ENCODE measurements at places on chromosomes 6 and 20. TPM values are rescaled to one million over a fixed set of nuclear protein-coding genes. Genes with fewer than 3 reads are reported as not detected.

Gene DAAM2
- total RNA-seq = 25.9 TPM

Gene CLDN20
- not detected for total RNA-seq

- peak; percentile 67 for DNase-seq
These were observed 82.3 kb upstream of the MPC1 start for GRCh38 chr6:166465003-166465399.

GRCh38 chr20:41879123-41879522 is 260.9 kb upstream of the CHD6 start:
- no peak for DNase-seq

GRCh38 chr20:35395728-35396127 is 16.0 kb downstream of the UQCC1 start:
- peak; percentile 65 for DNase-seq

DNA sequence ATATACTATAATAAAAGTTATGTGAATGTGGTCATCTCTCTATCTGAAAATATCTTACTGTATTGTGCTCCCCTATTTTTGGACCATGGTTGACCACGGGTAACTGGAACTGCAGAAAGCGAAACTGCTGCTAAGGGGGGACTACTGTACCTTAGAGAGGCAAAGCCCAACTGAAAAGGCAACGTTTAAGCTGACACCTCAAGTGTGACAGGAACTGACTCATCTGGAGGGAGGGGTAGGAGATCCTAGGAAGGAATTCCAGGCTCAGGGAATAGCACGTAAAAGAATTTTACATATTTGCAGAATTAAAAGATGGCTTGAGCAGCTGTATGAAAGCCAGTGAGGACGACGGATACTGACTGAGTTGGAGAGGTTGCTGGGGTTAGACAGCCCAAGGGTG is 34.8 kb downstream of the ELOVL2 start:
- peak; percentile 80 for DNase-seq

DNA sequence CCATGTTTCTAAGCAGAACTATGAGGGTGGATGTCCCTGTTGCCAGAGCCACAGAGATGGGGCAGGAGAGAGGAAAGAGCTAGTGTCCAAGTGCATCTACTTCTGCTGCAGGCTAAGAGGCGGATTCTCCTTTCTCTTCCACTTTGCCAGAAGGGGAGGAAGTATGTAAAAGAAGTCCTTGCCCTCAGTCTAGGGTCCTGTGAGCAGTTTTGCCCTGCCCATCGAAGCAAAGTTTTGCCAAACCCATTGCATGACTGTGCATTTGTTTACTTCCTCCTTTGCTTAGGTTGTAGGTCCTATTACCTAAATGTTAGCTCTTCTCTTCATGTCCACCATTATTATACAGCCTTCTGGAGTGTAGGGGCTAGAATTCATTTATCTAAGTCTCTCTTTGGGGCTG is 106.2 kb upstream of the ARMC2 start:
- no peak for DNase-seq

GRCh38 chr6:20746024-20746423 is 211.8 kb downstream of the CDKAL1 start:
- DNase-seq = peak; percentile 14

DNA sequence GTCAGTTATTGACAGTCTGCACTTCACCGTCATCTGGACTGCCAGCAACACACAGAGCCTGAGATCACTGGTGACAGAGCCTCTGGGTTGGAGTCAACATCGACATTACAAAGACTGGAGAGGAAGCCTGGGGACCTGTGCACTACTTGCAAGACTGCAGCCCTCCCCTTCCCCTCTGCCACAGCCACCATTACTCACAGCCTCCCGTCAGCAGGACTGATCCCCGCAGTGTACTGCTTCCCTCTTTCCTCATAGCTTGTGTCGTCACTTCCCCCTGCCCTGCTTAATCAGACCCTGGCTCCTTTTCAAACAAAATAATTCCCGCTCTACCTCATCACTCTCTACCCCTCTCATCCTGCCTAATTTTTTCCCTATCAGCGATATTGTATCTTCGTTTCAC is 235.5 kb upstream of the KCNQ5 start:
- peak; percentile 37 for DNase-seq

Gene FAM50B
- total RNA-seq = 11.6 TPM

DNA sequence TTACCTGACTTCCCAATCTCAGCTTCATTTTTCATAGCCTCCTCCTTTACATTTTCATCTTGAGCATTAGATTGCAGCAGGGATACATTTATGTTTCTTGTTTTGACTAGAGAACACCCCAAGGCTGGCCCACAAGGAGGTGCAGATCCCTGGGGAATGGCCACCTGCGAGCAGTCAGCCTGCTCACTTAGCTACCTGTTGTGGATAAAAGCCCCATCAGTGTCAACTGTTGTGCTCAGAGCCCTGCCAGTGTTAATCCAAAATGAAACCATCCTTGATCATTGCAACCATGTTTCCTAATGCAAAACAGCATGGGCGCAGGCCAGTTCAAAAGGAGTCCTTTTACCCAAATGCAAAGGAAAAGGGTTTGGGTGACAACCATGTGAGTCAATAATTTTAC is 50.8 kb downstream of the CNR1 start:
- DNase-seq = no peak

GRCh38 chr20:36613974-36614373 is 8.4 kb downstream of the RAB5IF start:
- no peak for DNase-seq

- DNase-seq = no peak
These were observed 100.0 kb upstream of the TAB2 start for GRCh38 chr6:149217466-149217888.

Gene SEL1L2
- total RNA-seq = not detected

Gene PAX1
- not detected for total RNA-seq

DNA sequence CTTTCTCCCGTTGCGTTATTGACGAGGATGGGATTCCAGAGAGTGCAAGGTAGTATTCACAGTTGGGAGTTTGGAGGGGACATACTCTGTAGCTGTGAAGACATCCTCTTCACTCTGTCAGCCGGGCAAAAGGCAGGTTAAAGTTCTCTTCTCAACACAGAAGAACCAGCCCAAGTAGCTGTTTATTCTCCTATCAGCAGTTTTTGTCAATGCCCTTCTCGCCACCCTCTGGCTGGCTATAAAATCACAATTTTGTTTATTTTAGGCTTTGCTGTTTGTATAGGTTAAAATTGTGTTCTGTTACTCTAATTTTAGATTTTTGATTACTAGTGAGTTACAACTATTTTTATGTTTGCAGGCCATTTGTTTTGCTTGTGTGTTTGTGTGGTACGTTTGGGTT is 37.9 kb upstream of the MAS1 start:
- peak; percentile 22 for DNase-seq

DNA sequence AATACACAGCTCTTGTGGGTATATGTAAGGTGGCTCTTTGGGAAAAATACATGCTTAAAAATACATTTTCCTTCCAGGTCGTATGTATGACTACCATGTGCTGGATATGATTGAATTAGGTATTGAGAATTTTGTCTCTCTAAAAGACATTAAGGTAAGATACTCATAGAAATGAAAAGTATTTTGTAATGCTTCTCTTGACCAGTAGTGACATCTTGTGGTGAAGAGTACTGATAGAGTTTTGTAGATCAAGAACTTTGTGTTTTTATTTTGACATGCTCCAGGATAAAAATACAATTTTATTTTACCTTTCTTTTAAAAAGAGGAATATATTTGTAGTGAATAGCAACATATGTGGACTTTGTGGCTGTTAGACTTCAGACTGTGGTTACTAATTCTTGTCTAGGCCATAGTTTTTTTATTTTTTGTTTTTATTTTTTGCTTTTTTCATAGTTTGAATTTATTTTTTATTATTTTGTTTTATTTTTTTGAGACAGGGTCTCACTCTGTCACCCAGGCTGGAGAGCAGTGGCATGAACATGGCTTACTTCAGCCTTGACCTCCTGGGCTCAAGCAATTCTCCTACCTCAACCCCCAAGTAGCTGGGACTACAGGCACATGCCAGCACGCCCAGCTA is 17.9 kb downstream of the RPF2 start:
- DNase-seq = peak; percentile 58

DNA sequence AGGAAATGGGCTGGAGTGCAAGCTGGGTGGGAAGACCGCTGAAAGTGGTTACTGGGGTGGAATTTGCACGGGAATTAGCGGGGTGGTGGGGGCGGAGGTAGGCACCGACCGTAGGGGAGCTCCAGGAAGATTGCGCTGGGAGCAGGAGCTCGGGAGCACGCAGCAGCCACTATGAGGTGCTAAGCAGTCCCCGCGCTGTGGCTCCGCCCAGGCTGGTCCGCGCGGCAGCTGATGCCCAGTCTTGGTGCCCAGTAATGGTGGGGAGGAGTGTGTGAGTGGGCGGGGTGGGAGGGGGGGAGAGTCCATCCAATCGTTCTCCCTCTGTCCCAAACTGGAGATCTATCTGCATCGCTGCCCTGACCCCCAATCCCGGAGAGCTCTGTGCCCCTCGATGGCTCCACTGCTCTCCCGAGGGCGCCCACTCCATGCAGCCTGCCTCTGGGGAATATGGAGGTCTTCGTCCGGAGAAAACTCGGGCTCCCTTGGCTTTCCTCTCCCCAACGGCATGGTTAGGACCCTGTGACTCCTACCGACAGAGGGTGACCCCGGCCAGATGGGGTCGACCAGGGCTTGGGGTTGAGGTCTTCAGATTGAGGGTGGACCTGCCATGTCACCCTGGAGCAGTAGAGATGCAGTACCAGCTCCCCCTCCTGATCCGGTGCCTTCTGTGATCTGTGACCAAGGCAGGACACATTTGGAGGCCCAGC is 5.3 kb downstream of the TP53TG5 start:
- no peak for DNase-seq

DNA sequence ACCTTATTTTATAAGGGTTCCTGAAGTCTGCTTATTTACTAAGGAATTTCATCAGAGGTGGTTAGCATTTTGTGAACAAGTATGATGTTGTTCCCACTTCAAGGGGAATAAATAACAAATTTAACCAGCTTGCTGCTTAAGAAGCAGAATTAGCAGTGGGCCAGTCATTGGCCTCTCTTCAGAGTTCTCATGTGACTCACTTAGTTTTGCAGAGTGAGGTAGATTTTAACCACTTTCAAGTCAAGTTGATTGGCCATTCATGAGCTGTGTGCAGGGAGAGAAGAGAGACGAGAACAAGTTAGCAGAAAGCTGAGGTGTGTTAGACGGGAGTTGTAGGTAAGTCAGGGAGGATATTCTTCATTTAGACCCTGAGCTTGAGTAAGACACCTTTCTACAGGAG is 18.1 kb downstream of the TOP1 start:
- peak; percentile 62 for DNase-seq

GRCh38 chr20:62554214-62554897 is 78.6 kb upstream of the GATA5 start:
- no peak for DNase-seq

Gene SLPI
- 0.17 TPM for total RNA-seq

Gene SMAP1
- total RNA-seq = 14.4 TPM

DNA sequence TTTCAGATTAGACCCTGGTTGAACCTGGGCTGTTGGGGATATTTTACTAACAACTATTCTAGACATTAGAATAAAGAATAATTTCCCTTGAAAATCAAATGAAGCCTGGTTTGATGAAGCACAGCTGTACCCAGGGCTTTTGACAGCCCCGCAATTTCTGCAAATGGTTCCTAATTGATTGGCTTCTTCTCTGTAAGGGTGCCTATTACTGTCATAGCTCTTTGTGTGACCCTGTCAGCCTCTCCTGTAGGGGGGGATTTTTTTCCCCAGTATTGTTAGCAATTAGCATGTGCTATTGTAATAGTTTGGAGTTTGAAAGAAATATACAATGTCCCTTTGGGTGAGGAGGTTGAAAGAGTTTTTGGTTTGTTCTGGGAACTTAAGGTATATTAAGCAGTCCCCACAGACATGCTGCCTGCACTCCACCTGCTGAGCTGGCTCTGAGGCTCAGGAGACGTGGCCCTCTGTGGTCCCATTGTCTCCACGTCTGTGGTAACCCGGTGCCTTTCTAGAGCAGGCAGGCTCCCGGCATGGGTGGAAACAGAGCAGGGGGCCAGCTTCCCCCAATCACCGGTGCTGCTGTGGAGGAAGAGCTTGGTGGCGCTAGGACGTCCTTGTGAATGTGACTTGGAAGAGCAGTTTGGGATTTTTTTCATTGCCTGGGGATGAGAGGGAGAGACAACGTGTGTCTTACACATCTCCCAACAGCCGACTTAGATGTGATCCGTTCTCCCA is 47.3 kb upstream of the CLDN20 start:
- no peak for DNase-seq

Gene BFSP1
- 2.3 TPM for total RNA-seq

GRCh38 chr20:24149175-24149574 is 160.6 kb upstream of the GGTLC1 start:
- DNase-seq = no peak

GRCh38 chr6:24522228-24523176 is 27.7 kb downstream of the ALDH5A1 start:
- peak; percentile 64 for DNase-seq

Gene HTR1E
- not detected for total RNA-seq

Gene SLC2A10
- total RNA-seq = 42.1 TPM

Gene MAPK14
- 57.8 TPM for total RNA-seq

Gene PLG
- not detected for total RNA-seq

- no peak for DNase-seq
These were observed 604.7 kb downstream of the RFPL4B start for GRCh38 chr6:112951829-112952228.

Gene SAMD5
- total RNA-seq = 4.0 TPM

Gene FAM229B
- 20.3 TPM for total RNA-seq

- DNase-seq = no peak
These were observed 130.2 kb downstream of the SGK1 start for GRCh38 chr6:134187751-134188150.

GRCh38 chr20:15895126-15895525 is 678.1 kb downstream of the KIF16B start:
- no peak for DNase-seq

GRCh38 chr6:109820706-109821350 is 129.7 kb downstream of the FIG4 start:
- no peak for DNase-seq

DNA sequence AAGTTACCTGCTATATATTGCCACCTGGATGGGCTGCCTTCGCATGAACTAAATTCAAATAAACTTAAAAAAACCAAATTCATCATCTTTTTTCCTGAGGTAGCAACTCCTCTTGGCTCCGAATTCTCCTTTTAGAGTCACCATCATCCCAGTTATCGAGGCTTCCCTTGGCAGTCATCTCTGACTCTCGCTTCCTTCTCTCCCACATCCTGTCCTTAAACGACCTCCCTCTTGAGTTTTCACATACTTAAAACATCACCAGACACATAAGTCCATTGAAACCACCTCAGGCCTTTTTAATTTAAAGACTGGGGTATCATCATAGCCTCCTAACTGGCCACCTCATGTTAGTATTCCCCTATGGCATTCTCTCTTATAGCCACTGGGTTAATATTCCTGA is 296.1 kb upstream of the FLRT3 start:
- peak; percentile 2 for DNase-seq
